ENCODE measurements at places on chromosomes 6 and 20. TPM values are rescaled to one million over a fixed set of nuclear protein-coding genes. Genes with fewer than 3 reads are reported as not detected.
A peak's percentile ranks its signal among the peaks of the same experiment; 100 is the strongest.

GRCh38 chr6:33505548-33506370, 51.4 kb downstream of the ZBTB9 start:
- H3K27me3 ChIP-seq = peaks cover 31% of the 10 kb centered on the region
- peaks cover 11% of the 10 kb centered on the region for H3K4me1 ChIP-seq
- no peak overlapping the region for H3K4me3 ChIP-seq
- H3K36me3 ChIP-seq = no peaks in the 10 kb centered on the region

Gene LTB
- polyA plus RNA-seq = 3,141 TPM

Gene TPBG
- not detected for polyA plus RNA-seq

GRCh38 chr6:129203190-129203900, 320.4 kb downstream of the LAMA2 start:
- no peak for DNase-seq

Gene ESR1
- 0.26 TPM for polyA plus RNA-seq

DNA sequence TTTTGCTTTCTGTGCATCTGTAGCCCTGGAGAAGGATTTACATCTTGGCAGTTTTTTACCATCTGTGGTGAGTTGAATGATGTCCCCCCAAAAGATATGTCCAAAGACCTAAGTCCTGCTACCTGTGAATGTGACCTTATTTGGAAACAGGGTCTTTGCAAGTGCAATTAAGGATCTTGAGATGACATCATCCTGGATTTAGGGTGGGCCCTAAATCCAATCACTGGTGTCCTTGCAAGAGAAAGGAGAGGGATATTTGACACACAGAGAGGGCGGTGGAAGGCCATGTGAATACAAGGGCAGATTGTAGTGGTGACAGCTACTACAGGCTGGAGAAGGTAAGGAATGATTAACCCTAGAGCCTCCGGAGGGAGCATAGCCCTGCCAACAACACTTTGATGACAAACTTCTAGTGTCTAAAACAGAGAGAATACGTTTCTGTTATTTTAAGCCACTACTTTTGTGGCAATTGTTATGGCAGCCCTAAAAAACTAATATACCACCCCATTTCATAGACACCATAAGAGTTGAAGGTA, 35.1 kb downstream of the MKKS start:
- peak overlapping the region; percentile 29 for H3K27ac ChIP-seq
- H3K4me3 ChIP-seq = no peak overlapping the region
- H3K4me1 ChIP-seq = peaks cover 2% of the 10 kb centered on the region

Gene CLIC1
- 536 TPM for polyA plus RNA-seq

DNA sequence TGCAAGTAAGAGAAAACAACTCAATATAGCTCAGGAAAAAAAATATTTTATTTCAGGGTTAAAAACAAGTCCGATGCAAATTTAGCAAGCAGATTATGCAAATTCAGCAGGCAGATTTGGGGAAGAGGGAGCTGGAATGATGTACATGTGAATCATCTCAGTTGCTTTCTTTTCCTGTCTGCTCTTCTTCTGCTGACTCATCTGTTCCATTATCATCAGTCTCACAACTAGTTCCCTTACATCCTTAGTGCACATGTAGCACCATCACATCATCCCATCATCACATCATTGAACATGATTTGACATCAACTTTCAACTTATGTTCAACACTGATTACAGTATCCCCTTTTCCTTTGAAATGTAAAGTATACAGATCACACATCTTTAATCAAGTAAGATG, 11.5 kb upstream of the DEFB113 start:
- no peaks in the 10 kb centered on the region for H3K27me3 ChIP-seq
- no peak overlapping the region for H3K4me3 ChIP-seq
- no peak for DNase-seq
- H3K27ac ChIP-seq = no peak overlapping the region
- no peaks in the 10 kb centered on the region for H3K36me3 ChIP-seq
- no peaks in the 10 kb centered on the region for H3K4me1 ChIP-seq

- H3K36me3 ChIP-seq = no peaks in the 10 kb centered on the region
- peaks cover 8% of the 10 kb centered on the region for H3K4me1 ChIP-seq
- no peak for DNase-seq
- no peak overlapping the region for H3K4me3 ChIP-seq
- H3K27ac ChIP-seq = no peak overlapping the region
These were observed 5.9 kb upstream of the PHF1 start for GRCh38 chr6:33404884-33405283.

- peak overlapping the region; percentile 40 for H3K4me3 ChIP-seq
- no peaks in the 10 kb centered on the region for H3K4me1 ChIP-seq
- H3K27ac ChIP-seq = no peak overlapping the region
- no peaks in the 10 kb centered on the region for H3K27me3 ChIP-seq
- no peak for DNase-seq
These were observed 366 bp downstream of the SLC22A1 start for GRCh38 chr6:160121981-160122380.

DNA sequence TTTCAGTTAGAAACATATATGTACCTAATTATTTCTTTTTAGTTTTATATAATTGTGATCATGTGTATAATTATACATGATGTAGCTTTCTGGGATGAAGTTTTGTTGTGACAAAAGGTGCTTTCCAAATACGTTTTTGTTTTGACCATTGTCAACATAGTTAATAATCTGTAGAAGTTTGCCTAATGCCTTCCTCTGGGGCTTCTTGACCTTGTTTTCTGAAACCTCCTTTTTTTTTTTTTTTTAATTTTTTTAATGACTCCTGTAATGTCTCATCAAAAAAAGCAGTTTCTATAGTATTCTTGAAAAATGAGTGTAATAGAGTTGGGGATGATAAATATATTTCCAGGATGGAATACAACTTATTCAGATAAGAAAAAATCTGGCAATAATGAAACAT, 434.7 kb upstream of the SOX4 start:
- H3K27ac ChIP-seq = no peak overlapping the region
- no peaks in the 10 kb centered on the region for H3K27me3 ChIP-seq
- peaks cover 36% of the 10 kb centered on the region for H3K4me1 ChIP-seq
- H3K36me3 ChIP-seq = peaks cover 9% of the 10 kb centered on the region
- no peak overlapping the region for H3K4me3 ChIP-seq

Gene CCN2
- polyA plus RNA-seq = 2.3 TPM

DNA sequence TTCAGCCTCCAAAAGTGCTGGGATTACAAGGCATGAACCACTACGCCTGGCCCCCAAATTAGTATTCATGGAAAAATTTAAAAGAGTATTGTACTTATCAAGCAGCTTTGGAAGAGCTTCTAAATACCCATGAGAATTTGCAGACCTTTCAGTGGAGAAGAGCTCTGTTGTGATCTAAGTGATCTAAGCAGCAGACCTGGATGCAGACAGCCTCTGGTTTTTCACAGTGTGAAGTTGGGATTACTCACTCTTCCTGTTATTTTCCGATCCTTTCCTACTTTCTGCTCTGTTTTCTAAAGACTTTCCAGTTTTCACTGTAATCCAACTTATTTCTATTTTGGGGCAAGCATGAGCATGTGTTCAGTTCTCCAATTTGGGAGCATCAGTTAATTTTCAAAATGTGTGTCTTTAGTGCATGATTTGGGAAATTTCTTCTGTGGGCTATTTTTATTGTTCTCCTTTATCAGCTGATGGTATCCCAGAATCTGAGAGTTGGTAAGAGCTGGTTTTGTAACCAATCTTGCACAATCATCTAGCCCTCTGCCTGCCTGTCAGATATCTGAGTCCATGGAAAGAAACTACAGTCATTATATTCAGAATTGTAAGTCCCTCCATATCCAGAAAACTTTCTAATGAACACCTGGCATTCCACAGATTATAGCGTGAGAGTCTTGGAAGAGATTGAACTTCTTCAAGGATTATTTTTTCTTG, 207.7 kb upstream of the DTNBP1 start:
- no peak for DNase-seq
- H3K4me1 ChIP-seq = peaks cover 3% of the 10 kb centered on the region
- no peaks in the 10 kb centered on the region for H3K27me3 ChIP-seq
- no peak overlapping the region for H3K27ac ChIP-seq
- H3K36me3 ChIP-seq = no peaks in the 10 kb centered on the region

DNA sequence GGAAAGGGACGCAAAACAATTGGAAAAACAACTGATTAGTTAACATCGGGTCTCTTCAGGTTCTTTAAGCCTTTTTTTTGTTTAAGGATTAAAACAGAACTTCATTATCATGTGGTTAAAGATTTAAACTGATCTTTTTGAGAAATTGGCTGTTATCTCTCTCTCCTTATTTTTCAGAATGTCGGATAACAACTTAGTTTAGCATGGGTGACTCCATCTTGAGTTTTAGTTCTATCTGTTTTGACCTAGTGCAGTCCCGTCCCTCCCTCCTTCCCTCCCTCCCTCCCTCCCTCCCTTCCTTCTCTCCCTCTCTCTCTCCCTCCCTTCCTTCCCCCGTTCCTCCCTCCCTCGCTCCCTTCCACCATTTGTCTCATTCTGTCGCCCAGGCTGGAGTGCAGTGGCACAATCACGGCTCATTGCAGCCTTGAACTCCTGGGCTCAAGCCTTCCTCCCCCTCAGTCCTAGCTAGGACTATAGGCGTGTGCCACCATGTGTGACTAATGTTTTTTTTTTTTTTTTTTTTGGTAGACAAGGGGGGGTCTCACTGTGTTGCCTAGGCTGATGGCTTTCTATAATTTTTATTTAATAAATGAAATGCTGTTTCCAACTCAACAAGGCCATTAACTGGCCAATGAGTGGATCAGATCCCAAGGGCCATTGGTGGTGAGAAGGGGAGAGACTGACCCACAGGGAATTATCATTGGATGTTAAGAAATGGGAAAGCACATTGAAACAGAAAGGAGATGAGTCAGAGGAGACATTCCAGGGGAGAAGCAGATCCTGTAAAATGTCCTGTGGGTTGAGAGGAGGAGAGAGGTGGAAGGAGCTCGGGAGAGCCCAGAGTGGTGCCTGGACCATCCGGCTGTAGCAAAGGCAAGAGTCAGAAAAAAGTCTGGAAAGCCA, 13.6 kb downstream of the BAK1 start:
- H3K4me3 ChIP-seq = no peak overlapping the region
- DNase-seq = no peak
- no peaks in the 10 kb centered on the region for H3K27me3 ChIP-seq
- peak overlapping the region; percentile 86 for H3K27ac ChIP-seq
- no peaks in the 10 kb centered on the region for H3K36me3 ChIP-seq
